ENCODE measurements at places on chromosomes 2 and 18. TPM values are rescaled to one million over a fixed set of nuclear protein-coding genes. Genes with fewer than 3 reads are reported as not detected.

Gene CCDC150
- total RNA-seq: 0.81 TPM

Gene SP140
- 48.6 TPM for total RNA-seq

Gene GPR39
- total RNA-seq: not detected

Gene MIB1
- total RNA-seq: 8.9 TPM

Gene TMEM150A
- total RNA-seq: 6.0 TPM

Gene VIL1
- total RNA-seq: 0.19 TPM

Gene MC2R
- total RNA-seq: not detected

Gene MRPS5
- 20.0 TPM for total RNA-seq

Gene IL1R2
- total RNA-seq: not detected

Gene ABCB11
- not detected for total RNA-seq

Gene MYO3B
- total RNA-seq: not detected

Gene PLGLB1
- 1.7 TPM for total RNA-seq

Gene UGT1A5
- not detected for total RNA-seq

Gene RGPD3
- total RNA-seq: 0.43 TPM

Gene SPP2
- total RNA-seq: not detected

Gene ARHGEF33
- total RNA-seq: not detected

Gene RASGRP3
- total RNA-seq: 4.1 TPM

Gene AKAIN1
- not detected for total RNA-seq

Gene HOXD9
- not detected for total RNA-seq

Gene TUBA3D
- total RNA-seq: not detected
